ENCODE measurements at places on chromosomes 2 and 18. TPM values are rescaled to one million over a fixed set of nuclear protein-coding genes. Genes with fewer than 3 reads are reported as not detected.

The PLGLB1 gene
- total RNA-seq, result not detected

The SETBP1 gene
- total RNA-seq, result 6.2 TPM

The SF3B6 gene
- 244 TPM for total RNA-seq

The NCL gene
- total RNA-seq, result 230 TPM

The STPG4 gene
- total RNA-seq, result not detected

The SPHKAP gene
- under 0.01 TPM for total RNA-seq

The CXXC1 gene
- 39.3 TPM for total RNA-seq

The XPO1 gene
- total RNA-seq, result 199 TPM

The TPO gene
- not detected for total RNA-seq

The UGT1A8 gene
- not detected for total RNA-seq

All from epithelial cell of umbilical artery (primary cell).